ENCODE measurements at places on chromosomes 5 and 9. TPM values are rescaled to one million over a fixed set of nuclear protein-coding genes. Genes with fewer than 3 reads are reported as not detected.

DNA sequence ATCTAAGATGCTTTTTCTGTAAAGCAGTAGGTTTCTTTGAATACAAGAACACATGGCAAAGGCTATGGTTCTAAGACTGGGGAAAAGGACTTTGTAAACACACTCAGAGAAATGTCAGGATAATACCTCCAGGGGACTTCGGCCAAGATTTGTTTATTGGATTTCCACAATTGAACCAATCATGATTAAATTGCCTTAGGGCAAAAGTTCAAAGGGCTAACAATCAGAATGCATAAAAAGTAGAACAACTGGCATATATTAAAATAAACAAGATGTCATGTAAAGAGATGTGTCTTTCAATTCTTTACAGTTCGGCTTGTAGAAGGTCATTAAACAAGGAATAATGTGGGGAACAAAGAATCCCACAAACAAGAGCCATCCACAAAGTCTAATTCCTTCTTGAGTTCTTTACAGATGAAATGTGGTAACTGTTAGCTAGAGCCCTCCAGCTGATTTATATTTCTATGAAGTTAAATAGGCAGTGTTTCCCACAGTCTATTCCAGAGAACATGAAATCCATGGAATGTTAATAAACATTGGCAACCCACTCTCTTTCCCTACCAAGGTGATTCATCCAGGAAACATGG is 565.5 kb downstream of the ZNF608 start:
- H3K36me3 ChIP-seq, result no peaks in the 10 kb centered on the region
- no peak overlapping the region for H3K4me3 ChIP-seq
- H3K27me3 ChIP-seq, result no peaks in the 10 kb centered on the region
- H3K27ac ChIP-seq, result no peak overlapping the region
- DNase-seq, result no peak
- peaks cover 8% of the 10 kb centered on the region for H3K4me1 ChIP-seq

Gene DIPK1B
- not detected for total RNA-seq

GRCh38 chr9:37425298-37425752 is 2.8 kb downstream of the GRHPR start:
- H3K4me3 ChIP-seq, result no peak overlapping the region
- H3K27ac ChIP-seq, result no peak overlapping the region

Gene ABO
- not detected for total RNA-seq

DNA sequence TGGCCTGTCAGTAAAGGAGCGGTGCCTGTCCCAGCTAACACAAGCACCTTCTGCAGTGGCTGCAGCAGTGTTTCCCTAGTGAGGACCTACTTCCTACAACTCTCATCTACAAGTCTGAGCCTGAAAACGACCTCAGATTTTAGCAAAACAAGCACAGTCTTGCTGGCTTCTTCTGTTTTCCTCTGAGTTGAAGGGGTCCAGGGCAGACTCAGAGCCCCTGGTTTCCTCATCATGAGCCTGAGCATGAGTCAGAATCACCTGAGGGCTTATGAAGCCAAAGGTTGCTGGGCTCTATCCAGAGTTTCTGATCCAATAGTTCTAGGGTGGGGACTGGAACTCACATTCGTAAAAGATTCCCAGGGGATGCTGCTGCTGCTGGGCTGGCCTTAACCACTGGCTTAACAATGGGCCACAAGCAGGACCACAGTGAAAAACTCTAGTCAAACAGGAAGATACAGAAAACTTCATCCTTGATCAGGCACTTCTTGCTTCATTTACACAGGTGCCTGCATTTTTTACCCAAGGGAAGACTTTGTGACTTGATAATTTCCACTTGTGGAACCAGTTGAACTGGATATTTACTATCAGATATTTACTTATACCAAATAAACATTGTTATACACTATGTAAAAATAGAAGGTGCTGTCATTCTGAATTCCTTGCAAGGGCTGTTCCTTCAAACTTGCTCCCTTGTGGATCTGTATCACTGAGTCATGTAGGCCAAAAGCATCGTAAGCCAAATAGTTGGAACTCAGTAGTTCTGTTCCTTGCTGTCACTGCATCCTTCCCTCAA is 4.3 kb upstream of the ACER2 start:
- H3K4me3 ChIP-seq, result no peak overlapping the region
- peaks cover 8% of the 10 kb centered on the region for H3K4me1 ChIP-seq
- no peaks in the 10 kb centered on the region for H3K27me3 ChIP-seq
- no peaks in the 10 kb centered on the region for H3K36me3 ChIP-seq
- no peak overlapping the region for H3K27ac ChIP-seq

Gene SPINK6
- total RNA-seq, result 1.9 TPM

Gene PGM5
- total RNA-seq, result not detected

Gene CDC20B
- total RNA-seq, result not detected

GRCh38 chr9:87390361-87390760 is 107.3 kb upstream of the DAPK1 start:
- H3K27me3 ChIP-seq, result no peaks in the 10 kb centered on the region
- H3K27ac ChIP-seq, result no peak overlapping the region
- no peak for DNase-seq
- no peak overlapping the region for H3K4me3 ChIP-seq
- peaks cover 6% of the 10 kb centered on the region for H3K36me3 ChIP-seq

Gene DCTN3
- total RNA-seq, result 92.4 TPM

GRCh38 chr5:119452060-119452372 is 281 bp upstream of the HSD17B4 start:
- H3K36me3 ChIP-seq, result peaks cover 5% of the 10 kb centered on the region
- H3K27ac ChIP-seq, result peak overlapping the region; percentile 82
- no peak for DNase-seq
- peaks cover 13% of the 10 kb centered on the region for H3K4me1 ChIP-seq

DNA sequence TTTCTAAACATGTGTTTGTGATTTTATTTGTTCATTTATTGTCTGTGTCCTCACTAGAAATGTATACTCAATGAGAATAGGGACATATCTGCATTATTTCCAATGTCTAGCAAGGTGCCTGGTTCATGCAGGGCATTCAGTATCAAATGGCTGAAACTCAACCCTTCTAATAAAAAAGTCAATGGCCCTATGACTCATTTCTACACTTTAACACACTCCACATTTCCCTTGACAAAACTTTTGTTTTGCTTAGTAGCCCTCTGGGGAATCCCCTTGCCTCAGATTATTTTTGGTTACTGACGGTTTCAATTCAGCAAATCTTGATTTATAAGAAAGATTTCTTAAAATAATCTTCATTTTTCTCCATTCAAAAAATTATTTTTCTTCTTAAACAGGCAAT is 206.0 kb upstream of the DMRTA1 start:
- peak overlapping the region; percentile 86 for H3K27ac ChIP-seq
- H3K36me3 ChIP-seq, result no peaks in the 10 kb centered on the region
- peaks cover 37% of the 10 kb centered on the region for H3K4me1 ChIP-seq
- peak overlapping the region; percentile 19 for H3K4me3 ChIP-seq
- no peaks in the 10 kb centered on the region for H3K27me3 ChIP-seq

DNA sequence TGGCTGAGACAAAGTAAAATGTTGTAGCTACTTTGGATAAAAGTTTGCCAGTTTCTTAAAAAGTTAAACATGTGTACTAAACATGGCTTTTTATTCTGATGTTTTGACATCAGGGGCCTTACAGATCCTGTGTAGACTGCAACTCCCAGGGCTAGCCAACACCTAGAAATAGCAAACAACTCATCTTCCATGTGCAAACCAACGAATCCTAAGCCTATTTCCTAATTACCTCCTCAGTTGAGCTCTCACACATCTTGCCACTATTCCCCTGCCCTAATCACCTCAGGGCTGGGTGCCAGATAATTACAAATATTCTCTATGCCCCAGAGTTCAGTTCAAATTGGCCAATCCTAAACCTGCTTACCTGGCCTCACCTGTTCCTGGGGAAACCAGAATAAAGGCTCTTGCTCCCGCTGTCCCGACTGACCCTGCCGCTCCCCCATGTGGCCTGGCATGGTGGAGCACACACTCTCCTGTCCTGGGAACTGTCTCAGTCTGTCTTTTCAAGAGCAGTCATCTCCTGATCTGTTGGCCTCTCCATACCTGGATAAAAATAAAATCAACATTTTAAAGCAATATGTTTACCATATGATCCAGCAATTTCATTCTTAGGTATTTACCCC is 37.1 kb upstream of the FAM169A start:
- peak; percentile 83 for DNase-seq
- peaks cover 4% of the 10 kb centered on the region for H3K36me3 ChIP-seq
- H3K27me3 ChIP-seq, result no peaks in the 10 kb centered on the region
- H3K4me3 ChIP-seq, result no peak overlapping the region
- H3K4me1 ChIP-seq, result no peaks in the 10 kb centered on the region

GRCh38 chr5:45687701-45688100 is 8.5 kb downstream of the HCN1 start:
- no peaks in the 10 kb centered on the region for H3K4me1 ChIP-seq
- H3K36me3 ChIP-seq, result no peaks in the 10 kb centered on the region
- no peak overlapping the region for H3K27ac ChIP-seq
- H3K4me3 ChIP-seq, result no peak overlapping the region
- no peaks in the 10 kb centered on the region for H3K27me3 ChIP-seq

GRCh38 chr9:81621785-81622259 is 67.5 kb downstream of the TLE1 start:
- no peaks in the 10 kb centered on the region for H3K27me3 ChIP-seq
- peaks cover 16% of the 10 kb centered on the region for H3K36me3 ChIP-seq
- no peak overlapping the region for H3K4me3 ChIP-seq
- no peak for DNase-seq

Gene IFNA2
- total RNA-seq, result not detected

DNA sequence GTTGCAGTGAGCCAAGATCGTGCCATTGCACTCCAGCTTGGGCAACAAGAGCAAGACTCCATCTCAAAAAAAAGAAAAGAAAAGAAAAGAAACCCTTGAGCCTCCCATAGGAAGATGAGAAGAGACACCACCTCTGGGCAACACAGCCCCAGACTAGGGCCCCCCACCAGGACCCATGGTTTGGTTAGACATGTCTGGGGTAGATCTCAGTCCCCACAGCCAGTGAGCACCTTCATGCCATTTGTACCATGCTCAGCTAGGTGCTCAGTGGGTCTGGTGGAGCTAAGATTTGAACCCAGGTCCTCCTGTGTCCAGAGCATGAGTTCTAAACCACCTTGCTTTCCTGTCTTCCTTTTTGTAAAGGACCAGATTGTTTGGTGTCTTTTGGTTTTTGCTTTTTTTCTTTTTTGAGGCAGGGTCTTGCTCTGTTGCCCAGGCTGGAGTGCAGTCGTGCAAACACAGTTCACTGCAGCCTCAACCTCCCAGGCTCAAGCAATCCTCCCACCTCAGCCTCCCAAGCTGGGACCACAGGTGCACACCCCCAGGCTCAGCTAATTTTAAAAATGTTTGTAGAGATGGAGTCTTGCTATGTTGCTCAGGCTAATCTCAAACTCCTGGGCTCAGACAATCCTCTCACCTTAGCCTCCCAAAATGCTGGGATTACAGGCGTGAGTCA is 11.7 kb downstream of the OLFML2A start:
- peaks cover 11% of the 10 kb centered on the region for H3K4me1 ChIP-seq
- H3K27ac ChIP-seq, result no peak overlapping the region
- H3K27me3 ChIP-seq, result no peaks in the 10 kb centered on the region
- no peaks in the 10 kb centered on the region for H3K36me3 ChIP-seq
- no peak for DNase-seq

Gene TPPP
- 0.17 TPM for total RNA-seq

Gene NKD2
- 0.32 TPM for total RNA-seq

Gene OR1J2
- total RNA-seq, result not detected

Gene GPX8
- 38.8 TPM for total RNA-seq

GRCh38 chr5:74493411-74493810 is 147.1 kb downstream of the ENC1 start:
- no peaks in the 10 kb centered on the region for H3K27me3 ChIP-seq
- no peak overlapping the region for H3K4me3 ChIP-seq
- DNase-seq, result no peak
- H3K4me1 ChIP-seq, result no peaks in the 10 kb centered on the region
- H3K36me3 ChIP-seq, result no peaks in the 10 kb centered on the region
- H3K27ac ChIP-seq, result no peak overlapping the region

- DNase-seq, result no peak
- no peak overlapping the region for H3K27ac ChIP-seq
- H3K4me1 ChIP-seq, result no peaks in the 10 kb centered on the region
- H3K4me3 ChIP-seq, result no peak overlapping the region
Measured at GRCh38 chr5:172085738-172086137, 79.3 kb upstream of the FBXW11 start.
